ENCODE measurements at places on chromosomes 3 and 15. TPM values are rescaled to one million over a fixed set of nuclear protein-coding genes. Genes with fewer than 3 reads are reported as not detected.

DNA sequence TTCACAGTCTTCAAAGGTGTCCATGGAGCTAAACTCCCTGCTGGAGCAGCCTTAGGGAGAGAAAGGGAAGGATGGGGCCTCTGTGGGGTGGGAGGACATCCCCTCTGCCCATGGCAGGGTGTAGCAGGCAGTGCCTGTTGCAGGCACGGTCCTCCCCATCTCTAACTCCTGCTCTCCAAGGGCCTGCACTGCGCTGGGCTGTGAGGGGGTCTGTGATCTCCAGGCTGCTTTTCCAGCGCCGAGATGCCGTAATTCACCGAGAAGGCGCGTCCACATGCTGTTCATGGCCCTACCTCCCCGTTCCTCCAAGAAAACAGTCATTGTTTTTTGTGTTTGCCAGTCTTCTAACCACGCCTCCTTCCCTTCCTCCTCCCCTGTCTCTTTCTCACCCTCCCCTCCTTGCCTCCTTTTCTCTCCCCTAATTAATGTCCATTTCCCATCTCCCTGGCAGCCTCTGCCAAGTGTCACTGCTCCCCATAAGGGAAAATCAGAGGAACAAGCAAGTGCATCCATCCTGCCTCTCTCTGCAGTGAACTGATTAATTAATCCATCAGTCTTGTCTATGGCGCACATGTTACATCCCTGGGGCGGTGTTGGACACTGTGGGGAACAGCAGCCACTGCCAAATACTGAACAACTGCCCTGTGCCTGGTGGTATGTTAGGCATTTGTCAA is 17.7 kb upstream of the LAMP3 start:
- DNase-seq, result no peak

GRCh38 chr3:174482541-174482940 is 376.6 kb upstream of the NAALADL2 start:
- DNase-seq, result no peak

DNA sequence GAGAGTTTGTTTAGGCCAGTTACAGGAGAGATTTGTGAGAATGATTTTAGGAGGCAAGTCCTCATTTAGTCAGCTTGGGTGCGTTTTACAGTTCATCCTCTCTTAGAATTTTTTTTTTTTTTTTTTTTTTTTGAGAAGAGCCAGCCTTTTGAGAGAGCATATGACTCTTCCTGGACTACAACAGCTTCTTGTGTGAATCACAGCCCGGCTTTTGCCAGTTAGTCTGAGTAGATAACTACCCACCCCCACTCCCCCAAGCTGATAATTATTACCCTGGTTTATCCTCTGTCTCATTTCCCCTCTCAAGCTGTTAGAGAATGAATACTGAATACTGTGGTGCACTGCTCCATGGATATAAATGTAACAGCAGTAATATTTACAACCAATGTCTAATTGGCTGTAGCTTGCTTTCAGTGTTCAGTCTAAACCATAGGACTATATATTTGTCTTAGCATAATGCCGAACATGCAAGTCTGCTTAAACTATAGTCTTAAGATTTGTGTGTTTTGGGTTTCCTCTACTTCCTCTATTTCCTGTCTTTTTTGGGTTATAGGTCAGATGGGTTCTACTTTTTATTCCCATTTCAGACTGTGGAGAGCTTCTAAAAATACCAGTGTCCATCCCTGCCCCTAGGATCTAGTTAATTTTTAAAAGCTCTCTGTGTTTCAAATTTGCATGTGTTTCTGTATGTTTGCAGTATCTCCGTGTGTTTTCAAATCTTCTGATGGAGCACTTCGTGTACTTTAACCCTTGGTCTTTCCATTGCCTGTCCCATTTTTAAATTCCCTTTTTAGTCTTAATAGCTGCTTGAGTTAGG is 8.0 kb downstream of the CHD2 start:
- DNase-seq, result peak; percentile 96

Gene MYO5C
- 0.72 TPM for total RNA-seq

DNA sequence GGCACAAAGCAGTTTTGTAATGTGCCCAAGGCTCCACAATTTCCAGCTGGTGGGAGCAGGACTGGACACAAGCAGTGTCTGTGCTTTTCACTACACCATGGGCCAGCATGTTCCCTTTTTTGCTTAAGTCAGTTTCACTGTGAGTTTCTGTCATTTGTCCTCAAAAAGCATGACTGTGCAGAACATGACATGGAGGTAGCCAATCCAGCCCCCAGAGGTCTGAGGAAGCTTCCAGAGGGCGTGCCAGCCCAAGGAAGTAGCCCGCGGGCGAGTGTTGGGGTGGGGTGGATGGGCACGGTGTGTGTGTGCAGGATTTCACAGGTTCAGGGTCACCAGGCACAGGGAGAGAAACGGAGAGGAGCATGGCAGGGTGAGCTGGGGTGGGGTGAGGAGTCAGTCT is 8.0 kb upstream of the EEFSEC start:
- peak; percentile 16 for DNase-seq

Gene DUOXA2
- not detected for total RNA-seq

Gene DISP2
- under 0.01 TPM for total RNA-seq

DNA sequence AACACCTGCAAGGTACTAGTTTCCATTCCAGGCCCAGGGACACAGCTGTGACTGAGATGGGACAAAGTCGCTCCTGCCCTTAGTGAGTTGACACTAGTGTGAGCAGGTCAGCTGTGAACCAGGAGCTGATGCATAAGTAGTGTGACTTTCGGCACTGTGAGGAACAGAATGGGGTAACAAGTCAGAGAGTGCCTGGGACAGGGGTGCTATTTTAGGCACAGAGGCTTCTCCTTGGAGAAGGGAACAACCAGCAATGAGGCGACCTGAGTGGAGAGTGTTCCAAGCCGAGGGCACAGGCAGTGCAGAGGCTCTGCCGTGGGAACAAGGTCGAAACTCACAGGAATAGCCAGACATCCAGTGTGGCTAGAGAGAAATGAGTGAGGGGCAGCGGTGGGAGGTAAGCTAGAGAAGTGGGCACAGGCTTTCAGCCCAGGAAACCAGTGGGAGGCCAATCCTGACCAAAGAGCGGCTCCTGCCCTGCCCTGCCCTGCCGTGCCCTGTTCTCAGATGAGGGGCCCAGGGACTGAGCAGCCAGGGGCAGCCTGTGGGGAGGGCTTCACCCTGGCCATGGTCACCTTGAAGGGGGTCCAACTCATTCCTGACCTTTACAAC is 14.2 kb downstream of the DNAH1 start:
- DNase-seq, result no peak

DNA sequence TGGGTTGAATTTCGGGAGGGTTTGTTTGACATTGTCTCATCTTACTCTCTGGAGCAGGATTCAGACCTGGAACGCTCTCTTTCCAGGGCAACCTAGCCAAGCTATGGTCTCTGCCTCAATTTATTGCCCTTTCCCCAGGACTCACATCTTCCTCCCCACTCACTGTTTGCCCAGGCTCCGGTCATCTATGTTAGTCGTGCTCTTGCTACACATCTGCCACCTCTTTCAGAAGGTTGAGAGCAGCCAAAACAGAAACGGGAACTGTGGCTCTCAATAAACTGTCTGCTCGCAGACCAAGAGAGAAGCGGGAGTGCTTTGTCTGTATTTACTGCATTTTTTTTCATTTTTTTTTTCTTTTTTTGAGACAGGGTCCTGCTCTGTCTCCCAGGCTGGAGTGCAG is 81.6 kb downstream of the ST6GAL1 start:
- DNase-seq, result no peak

DNA sequence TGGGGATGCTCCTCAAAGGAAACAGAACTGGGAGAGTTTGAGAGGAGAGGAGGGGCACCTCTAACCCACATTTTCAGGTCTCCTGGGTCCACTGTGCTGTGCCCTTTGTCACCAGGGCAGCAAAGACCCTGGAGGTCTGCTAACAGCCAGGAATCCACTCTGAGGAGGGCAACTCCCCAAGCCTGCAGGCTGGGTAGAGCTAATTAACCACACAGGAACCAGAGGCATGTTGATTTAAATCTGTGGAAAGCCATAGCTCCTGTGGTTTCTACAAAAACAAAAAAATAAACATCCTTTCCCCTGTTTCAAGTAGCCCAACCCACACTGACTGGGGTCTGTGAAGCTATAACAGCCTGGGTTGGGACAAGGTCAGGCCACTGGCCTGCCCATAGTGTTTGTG is 2.2 kb upstream of the BSN start:
- DNase-seq, result no peak

DNA sequence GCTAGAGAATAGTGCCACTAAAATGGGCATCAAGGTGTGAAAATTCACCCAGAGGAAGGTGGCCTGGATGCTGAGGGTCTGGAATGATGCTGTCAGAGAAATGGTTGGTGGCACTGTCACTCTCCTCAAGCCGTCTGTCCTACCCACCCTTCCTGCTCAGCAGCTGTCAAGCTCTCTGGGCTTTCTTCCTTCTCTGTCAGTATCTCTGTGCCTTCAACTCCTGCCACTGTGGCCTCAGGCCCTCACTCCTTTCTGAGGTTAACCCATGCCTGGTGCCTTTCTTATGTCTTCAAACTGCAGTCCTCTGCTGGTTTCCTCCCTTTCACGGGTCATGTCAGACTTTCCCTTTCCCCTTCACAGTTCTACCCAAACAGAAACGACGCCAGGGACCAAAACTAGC is 4.4 kb downstream of the MYO5C start:
- DNase-seq, result no peak

- no peak for DNase-seq
Observed at GRCh38 chr3:38325256-38325655, 21.3 kb upstream of the XYLB start.

Gene NR2E3
- not detected for total RNA-seq

Gene STAB1
- total RNA-seq, result not detected

DNA sequence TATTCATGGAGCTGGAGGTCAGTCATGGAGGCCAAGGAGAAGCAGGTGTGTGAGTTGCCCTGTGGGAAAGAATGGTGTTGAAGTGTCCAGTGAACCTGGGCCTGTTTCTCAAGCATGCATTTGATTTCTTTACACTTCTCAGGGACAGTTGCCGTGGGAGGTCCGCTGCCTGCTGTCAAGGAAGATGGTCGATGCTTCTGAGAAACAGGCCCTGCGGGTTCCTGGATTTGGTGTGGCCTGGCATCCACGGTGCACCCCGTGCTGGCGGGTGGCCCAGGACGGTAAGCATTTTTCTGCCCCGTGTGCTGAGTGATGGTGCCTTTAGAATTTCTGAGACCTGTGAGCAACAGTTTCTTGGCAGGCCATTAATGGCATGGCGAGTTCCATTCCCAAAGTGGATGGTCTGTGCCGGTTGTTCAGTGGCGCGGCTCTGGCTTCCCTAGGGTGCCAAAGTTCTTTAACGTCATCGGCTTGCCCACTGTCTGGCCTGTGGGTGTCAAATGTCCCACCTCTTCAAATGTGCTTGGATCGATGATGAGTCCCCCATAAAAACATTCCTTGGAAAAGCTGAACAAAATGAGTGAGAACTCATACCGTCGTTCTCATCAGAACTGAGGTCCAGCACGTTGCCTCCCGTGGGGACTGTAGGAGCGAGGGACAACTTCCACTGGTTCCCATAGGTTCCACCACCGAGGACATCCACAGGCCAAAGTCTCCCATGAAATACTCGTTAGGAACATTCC is 107.2 kb downstream of the SNRPN start:
- no peak for DNase-seq

DNA sequence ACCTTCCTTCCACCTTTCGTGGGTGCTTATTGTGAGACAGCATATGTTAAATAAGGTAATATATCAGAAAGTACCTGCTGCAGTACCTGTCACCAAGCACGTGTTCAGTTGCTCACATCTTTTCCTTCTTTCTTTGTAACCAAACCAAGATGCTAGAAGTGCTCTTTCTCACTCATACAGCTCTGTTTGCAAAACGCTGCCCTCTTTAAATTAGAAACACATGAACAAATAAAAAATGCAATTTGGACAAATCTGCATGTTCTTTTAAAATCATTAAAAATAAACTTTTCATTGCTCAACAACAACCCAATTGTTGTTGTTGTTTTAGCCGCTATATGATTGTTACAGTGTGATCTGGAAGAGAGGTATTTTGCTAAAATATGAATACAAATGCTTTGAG is 193.5 kb upstream of the ZBTB20 start:
- no peak for DNase-seq

Gene PAQR5
- 48.3 TPM for total RNA-seq

DNA sequence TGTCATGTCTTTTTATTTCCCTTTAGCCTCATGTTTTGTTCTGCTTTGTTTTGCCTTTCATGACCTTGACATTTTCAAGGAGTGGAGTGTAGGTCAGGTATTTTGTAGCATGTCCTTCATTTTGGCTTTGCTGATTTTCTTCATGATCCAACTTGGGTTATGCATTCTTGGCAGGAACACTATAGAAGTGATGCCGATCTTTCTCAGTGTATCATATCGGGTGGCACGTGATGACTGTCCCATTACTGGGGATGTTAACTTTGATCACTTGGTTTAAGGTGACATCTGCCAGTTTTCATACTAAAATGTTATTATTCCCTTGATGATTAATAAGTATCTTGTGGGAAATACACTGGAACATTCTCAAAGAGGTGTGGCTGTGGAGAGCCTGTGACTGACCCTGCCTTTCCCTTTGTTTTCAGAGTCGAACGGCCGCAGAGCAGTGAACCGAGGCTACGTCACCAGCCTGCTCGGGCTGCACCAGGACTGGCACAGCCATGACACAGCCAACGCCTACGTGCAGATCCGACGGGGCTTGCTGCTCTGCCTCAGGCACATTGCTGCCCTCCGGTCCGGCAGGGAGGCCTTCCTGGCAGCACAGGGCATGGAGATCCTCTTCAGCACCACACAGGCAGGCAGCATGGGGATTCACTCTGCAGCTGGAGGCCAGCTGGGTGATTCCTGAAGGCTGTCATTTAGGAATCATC is 167.7 kb downstream of the AGBL1 start:
- no peak for DNase-seq

Gene CCDC13
- total RNA-seq, result not detected

GRCh38 chr15:65388306-65389080 is 10.7 kb upstream of the IGDCC3 start:
- no peak for DNase-seq

DNA sequence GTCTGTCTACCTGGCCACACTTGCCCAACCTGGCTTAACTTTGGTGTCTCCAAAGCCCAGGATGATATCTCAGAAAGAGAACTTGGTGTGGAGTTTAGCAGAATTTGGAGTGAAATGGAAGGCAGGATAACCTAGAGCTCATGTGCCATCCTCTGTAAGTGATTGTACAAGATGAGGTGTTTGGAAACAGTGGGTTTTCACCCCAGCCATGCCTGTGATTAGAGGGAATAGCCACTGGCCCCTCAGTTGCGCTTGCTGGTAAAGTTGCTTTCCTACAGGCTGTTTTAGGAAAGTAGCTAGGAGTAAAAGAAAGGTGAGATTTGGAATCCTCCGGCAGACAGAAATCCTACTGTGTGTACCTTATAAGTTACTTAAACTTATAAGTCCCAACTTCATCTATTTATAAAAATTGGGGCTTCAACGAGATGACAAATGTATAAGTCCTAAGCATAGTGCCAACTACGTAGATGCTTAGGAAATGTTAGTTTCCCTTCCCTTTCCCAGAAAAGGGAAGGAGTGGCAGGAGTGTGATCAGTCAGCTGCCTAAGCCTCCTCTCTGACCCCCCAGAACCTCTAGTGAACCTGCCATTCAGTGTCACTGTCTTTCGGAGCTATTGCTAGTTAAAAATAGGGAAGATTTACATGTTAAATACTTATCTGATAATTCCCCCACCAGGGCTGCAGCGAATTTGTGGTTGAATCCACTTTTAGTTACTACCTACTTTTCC is 13.4 kb upstream of the BMF start:
- DNase-seq, result no peak

Gene TMCO5A
- not detected for total RNA-seq
